Aorta (tissue), 5 donors: ENCODE measurements at places on chromosomes 1 and 21. TPM values are rescaled to one million over a fixed set of nuclear protein-coding genes. Genes with fewer than 3 reads are reported as not detected.

The TRIM67 gene
- not detected for total RNA-seq

The C1orf94 gene
- not detected for total RNA-seq

The DMRTA2 gene
- total RNA-seq, result not detected

DNA sequence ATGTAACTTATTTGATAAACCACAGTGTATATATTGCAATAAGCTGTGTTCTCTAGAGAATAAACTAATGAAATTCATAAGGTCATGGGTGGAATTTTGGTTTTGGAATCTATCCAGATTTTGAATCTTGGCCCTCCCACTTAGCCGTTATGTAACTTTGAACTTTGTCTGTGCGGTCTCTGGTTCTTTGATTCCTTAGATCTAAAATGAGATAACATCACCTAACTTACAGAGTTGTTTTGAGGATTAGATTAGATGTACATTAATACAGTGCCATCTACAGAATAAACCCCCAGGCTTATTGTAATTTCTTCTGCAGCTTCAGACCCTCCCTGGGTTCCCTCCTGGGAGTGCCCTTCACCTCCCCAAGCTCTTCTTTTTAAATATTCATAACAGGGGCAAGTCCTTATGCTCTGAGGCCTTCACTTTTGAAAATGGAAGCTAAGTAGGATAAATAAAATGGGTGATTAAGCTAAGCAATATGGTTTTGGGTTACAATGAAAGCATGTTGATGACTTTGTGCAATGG is 124.3 kb downstream of the ATG4C start:
- H3K4me1 ChIP-seq, result no peaks in the 10 kb centered on the region
- no peak overlapping the region for H3K27ac ChIP-seq
- no peaks in the 10 kb centered on the region for H3K36me3 ChIP-seq
- H3K27me3 ChIP-seq, result no peaks in the 10 kb centered on the region

- no peak overlapping the region for H3K4me3 ChIP-seq
- H3K27me3 ChIP-seq, result no peaks in the 10 kb centered on the region
- no peak overlapping the region for H3K27ac ChIP-seq
- no peaks in the 10 kb centered on the region for H3K4me1 ChIP-seq
These were observed 147.8 kb downstream of the OMA1 start for GRCh38 chr1:58398714-58399113.

DNA sequence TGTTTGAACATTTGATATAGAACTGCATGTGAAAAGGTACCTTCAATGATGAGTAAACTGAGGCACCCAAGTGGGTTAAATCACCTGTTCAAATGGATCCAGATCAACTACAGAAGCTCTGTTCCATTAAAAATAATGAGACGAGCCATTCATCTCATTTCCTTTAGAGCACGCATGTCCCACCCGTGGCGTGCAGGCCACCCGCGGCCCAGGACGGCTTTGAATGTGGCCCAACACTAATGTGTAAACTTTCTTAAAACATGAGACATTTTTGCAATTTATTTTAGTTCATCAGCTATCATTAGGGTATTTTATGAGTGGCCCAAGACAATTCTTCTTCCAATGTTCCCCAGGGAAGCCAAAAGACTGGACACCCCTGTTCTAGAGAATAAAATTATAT is 381.6 kb downstream of the DSCAM start:
- no peaks in the 10 kb centered on the region for H3K27me3 ChIP-seq
- no peaks in the 10 kb centered on the region for H3K4me1 ChIP-seq
- no peak for DNase-seq
- no peaks in the 10 kb centered on the region for H3K36me3 ChIP-seq
- no peak overlapping the region for H3K27ac ChIP-seq
- no peak overlapping the region for H3K4me3 ChIP-seq
